GF-D8 (cell line): ENCODE measurements at places on chromosomes 2 and 18.

DNA sequence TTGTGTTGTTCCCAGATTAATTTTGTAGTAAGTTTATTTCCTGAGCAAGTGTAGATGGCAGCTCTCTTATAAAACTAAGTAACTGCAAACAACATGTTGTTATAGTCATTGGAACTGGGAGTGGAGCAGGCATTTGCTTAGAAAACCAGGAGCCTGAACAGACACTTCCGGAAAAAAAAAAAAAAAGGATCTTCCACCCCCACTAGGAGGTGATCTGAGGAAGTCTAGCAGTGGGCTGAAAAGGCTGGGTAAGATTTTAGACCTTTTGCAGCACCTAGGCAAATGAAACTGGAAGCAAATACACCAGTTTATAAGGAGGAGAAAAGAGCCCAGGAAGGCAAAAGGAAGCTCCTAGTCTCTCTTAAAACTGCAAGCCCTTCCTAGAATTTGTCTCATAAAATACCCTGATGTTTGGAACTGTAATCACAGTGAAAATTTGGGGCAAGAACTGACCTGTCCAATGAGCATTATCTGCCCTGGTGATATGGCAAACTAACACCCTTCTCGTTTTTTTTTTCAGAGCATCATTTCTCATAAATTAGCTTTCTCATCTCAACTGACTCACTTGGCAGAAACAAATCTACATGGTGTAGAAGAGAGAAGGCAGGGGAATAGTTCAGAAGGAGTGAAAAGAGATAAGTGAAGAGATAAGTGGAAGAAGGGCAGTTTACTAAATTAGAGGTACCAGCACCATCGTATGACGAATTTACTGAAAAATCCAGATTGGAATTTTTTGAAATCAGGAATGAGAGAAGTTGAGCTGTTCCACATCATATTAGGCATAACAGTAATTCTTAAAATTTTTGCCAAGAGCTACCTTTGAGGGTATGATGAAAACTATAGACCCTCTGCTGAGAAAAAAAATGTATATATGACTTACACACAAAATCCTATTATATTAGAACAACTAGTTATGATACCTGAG lies 4.2 kb upstream of the CCNYL1 start:
- no peak for DNase-seq

GRCh38 chr18:34942975-34943374 lies 98.2 kb upstream of the MAPRE2 start:
- no peak for DNase-seq

DNA sequence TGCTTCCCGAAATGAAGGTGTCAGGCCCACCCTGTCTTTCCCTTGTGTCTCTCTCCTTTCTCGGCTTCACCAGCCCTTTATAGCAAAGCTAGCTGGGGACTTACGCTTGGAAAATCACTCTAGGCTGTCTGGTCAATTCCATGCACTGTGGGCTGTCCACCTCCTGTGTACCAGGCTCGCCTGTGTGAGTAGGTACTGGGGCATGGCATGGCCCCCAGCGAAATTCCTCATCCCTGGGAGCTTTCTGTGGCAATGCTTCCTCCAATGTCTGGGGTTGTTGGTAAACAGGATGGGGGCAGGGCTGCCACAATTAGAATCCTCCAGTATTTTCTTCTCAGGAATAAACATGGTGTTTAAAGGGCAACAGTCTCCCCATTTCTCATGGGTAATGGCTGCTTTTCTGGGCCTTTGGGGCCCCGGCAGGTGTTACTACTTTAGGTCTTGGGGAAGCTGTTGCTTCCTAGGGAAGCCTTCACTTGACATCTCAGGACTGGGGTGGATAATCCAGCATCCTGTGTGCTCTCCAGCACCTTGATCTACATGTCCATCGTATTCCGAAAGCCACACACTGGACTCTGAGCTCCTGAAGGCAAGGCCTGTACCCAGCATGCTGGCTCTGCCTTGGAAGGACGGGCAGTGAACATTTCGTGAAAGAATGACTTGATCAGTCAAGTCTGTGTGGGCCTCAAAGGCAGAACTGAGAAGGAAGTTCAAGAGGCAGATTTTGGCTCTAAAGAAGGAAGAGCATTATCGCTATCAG lies 21.1 kb downstream of the RHOB start:
- DNase-seq: no peak

- DNase-seq: no peak
These were observed 25.4 kb downstream of the GREB1 start for GRCh38 chr2:11559066-11559785.

GRCh38 chr2:142030735-142031134 lies 100.1 kb downstream of the LRP1B start:
- DNase-seq: no peak

- no peak for DNase-seq
These were observed 47.8 kb downstream of the PHLPP1 start for GRCh38 chr18:62763101-62763521.

DNA sequence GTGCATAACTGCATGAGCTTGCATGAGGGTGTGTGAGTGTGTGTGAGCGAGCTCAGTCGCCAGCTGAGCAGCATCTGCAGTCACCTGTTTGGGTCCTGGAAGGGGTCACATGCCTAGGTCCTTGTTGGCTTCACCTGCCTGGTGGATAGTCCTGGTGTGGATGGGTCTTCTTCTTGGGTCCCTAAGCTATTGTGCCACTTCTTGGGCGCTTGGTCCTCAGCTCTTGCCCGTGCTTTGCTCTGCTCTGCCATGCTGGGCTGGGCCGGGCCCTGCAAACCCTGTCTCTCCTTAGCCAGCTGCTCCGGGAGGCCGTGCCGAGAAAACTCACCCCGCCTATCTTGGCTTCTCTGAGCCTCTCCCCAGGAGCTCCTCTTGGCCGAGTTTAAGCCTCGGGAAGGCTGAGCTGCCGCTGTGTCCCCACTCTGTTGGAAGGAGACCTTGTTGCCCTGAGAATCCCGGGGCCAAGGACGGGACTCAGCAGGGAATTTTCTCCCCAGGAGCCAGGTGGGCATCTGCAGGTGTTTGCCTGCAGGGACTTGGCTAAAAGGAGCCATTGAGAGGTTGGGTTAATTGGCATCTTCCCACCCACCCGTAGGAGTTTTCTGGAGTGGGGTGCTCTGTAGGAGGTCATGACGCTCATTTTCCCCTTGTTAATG lies 300.8 kb downstream of the NDUFA10 start:
- DNase-seq: no peak

DNA sequence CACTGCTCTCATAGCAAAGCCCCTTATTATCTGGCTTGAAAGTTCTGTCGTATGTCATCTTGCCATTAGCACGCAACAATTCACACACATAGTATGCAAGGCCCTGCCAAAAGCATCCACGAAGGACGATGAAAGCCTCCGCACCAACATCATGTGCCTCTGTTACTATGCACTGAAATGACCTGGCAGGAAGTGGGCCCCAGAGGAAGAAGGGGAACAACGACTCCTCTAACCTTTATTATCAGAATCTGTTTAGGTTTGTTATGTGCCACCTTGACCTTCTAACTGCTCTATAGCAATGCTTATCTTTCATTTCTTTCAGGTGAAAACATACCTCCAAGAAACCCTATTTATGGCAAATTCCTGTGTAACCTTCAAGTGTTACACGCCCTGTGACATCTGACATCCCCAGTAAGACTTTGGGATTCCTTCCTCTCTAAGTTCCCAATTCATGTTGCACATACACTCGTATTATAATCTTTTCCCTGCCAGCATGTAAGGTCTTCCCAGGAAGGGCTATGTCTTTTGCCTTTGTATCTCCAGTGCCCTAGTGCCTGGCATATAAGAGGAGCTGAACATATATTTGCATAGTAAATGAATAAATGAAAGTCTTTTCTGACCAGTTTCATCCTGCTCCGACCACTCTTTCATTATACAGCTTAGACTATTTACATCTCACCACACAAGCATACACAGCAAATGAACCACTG lies 7.0 kb upstream of the NDUFV2 start:
- DNase-seq: peak; percentile 82

- DNase-seq: no peak
These were observed 68.2 kb downstream of the ZNF407 start for GRCh38 chr18:74665905-74666304.

DNA sequence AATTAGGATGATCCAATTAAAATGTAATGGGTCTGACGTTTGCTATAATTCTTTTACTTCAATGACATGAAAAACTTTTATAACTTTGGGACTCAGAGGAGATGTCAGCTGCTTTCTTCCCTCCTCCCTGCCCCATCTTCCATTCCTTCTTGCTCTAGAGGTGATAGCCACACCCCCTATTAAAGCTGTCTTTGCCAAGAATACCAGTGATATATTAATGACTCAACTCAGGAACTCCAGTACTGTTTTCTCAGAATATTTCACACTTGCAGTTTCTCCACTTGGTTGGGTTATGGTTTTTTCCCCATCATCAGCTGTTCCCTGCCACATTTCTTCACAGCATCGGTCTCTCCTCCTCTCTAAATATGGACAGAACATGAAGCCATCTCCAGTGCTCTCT lies 184.0 kb downstream of the KCNE4 start:
- no peak for DNase-seq

- DNase-seq: peak; percentile 71
These were observed 15.8 kb downstream of the PTPN18 start for GRCh38 chr2:130371723-130372054.

DNA sequence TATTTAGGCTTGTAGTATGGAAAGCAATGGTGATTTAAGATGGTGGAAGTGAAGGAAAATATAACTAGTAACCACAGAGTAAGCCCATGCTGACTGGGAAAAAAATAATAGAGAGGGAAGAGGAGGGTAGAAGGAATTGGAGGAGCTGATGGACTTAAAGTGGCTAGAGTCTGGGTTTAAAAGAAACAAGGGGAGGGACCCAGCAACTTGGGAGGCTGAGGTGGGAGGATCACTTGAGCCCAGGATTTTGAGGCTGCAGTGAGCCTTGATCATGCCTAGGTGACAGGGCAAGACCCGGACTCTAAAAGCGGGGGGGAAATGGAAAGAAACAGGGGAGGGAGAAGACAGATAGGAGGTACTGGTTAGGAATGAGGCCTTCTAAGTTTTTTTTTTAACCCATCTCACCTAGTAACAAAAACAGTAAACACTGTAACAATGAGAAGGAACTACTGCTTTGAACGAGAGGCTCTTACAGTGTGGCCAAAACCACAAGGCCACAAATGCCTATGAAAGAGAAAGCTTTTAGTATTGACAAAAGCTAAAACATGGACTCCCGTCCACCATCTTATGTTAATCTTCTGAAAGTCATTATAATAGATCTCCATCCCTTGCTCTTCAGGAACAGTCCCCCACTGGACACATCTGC lies 26.6 kb downstream of the METTL8 start:
- peak; percentile 23 for DNase-seq

- DNase-seq: no peak
These were observed 24.9 kb downstream of the BIN1 start for GRCh38 chr2:127081826-127082633.

- DNase-seq: no peak
These were observed 31.5 kb upstream of the LGALSL start for GRCh38 chr2:64422466-64422865.

DNA sequence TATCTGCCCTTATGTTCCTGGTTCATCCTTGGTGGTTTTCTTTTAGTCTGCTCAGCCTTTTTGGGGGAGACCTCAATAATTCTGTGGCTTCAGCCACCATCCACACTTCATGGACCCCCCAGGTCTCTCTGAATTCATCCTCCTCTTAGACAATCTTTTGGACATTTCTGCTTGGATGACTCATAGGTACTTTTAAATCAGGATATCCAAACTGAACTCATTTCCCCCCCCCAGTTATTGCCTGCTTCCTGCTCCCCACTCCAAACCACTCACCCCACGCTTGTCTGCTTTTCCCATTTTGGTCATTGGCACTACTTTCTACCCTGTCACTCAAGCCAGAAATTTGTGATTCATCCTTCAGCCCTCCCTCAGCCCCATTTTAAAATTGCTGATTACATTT lies 78.5 kb downstream of the TANC1 start:
- no peak for DNase-seq

GRCh38 chr2:127451981-127452380 lies 33.8 kb downstream of the PROC start:
- DNase-seq: no peak

GRCh38 chr2:44819061-44819460 lies 122.4 kb upstream of the SIX3 start:
- DNase-seq: no peak

DNA sequence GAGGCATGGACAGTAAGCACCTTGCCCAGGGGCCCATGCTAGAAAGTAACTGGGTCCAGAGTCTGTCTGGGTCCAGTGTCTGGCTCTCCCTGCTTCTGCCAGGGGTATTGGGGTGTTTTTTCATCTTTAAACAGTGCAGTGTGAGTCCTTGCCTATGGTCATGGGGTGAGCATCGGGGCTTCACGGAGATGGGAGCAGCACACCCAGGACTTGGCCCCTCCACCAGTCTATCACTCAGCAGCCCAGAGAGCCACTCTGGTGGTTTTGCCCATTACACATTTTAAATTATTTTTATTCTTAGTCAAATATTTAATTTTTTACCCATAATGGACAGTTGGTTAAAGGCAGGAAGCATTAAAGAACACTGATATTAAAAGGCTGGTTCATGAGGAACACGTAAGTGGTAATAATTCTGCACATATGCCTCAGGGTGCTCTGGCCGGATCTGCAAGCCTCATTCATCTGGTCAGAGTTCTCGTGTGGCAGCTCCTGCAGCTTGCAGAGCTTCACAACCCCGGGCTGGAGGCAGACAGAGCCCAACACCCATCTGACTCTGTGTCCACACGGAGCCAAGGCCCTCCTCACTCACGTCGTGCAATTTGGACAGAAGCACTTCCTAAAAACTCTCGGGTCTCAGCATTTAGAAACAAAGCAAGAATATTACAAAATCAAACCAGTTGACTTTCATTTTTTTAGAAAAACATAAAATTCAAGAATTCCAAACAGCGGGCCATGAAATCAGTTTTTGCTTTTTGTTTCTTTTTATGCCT lies 204.1 kb downstream of the CTIF start:
- DNase-seq: no peak

- DNase-seq: peak; percentile 88
These were observed at the start of gene DLX2 for GRCh38 chr2:172102391-172103359. Gene DLX2, minus strand, starts transcription at chr2:172102900. Its CDS starts 362 bp downstream, at chr2:172102538.

- DNase-seq: no peak
These were observed 95.4 kb upstream of the CYP1B1 start for GRCh38 chr2:38171208-38171855.

DNA sequence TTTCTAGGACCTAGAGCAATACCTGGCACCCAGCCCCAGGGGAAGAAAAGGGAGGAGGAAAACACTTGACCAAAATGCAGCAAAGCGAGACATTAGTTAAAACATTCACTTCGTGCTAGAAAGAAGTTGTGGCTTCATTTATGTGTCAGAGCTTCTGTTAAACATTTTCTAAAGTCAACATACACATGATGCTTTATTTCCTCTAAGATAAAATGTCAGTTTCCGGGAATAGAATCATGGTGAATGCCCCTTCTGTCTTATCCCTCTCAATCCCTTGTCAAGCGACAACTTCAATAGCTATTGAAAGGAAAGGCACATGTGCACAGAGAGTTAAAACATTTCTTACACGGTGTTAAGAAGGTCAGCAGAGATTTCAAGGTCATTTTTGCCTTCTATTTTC lies 404.6 kb upstream of the CWC22 start:
- DNase-seq: no peak
